Substantia nigra (tissue), 51 donors: ENCODE measurements at places on chromosomes 1 and 21.
A peak's percentile ranks its signal among the peaks of the same experiment; 100 is the strongest.

DNA sequence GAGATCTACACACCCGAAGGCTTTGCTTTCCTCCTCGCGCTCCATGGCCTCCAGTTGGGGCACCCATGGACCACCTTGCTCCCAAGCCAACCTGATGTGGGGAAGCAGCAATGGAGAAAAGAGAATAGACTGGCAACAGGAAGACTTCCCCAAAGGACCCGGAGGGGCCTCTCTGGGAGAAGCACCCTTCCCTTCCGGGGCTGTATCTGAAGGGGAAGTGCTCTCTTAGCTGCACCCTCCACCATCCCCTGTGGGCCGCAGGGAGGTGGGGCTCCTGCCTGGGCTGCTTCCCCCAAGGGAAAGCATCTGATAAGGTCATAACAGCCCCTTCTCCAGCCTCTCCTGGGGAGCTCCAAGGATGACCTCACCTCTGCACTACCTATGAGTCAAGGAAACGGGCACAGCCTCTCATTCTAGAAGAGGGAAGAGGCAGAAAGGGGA, 100.2 kb downstream of the RIPK4 start:
- DNase-seq: no peak

GRCh38 chr1:159266832-159267231, 35.3 kb upstream of the FCER1A start:
- DNase-seq: no peak

- DNase-seq: no peak
Measured at GRCh38 chr1:53987880-53988279, 30.1 kb downstream of the LDLRAD1 start.

DNA sequence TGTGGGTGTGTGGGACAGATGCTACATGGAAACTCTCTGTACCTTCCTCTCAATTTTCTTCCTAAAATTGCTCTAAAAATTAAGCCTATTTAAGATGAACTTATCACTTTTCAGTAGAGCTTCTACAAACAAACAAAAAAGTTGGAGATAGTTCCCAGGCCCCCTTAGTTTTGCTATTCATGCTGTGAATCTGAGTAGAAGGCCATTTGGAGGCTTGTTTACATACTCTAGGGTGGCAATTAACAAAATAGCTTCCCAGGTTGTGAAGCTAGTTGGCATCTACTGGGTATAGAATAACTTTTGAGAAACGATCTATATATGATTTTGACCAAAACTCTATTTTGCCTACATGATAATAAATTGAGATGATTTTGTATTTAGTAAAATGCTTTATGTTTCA, 541.4 kb upstream of the B3GALT2 start:
- DNase-seq: no peak

- peak; percentile 14 for DNase-seq
Measured at GRCh38 chr1:85283475-85284199, 7.2 kb upstream of the BCL10 start.
